Progenitor cell of endocrine pancreas (in vitro differentiated cells): ENCODE measurements at places on chromosomes 6 and 20. TPM values are rescaled to one million over a fixed set of nuclear protein-coding genes. Genes with fewer than 3 reads are reported as not detected.

The FNDC11 gene
- 1.9 and 2.6 TPM in 2 replicates for total RNA-seq

The TRERF1 gene
- 7.1 and 7.9 TPM in 2 replicates for total RNA-seq

The ELOVL2 gene
- 5.6 and 6.0 TPM in 2 replicates for total RNA-seq

- no peak overlapping the region for H3K4me3 ChIP-seq
- no peaks in the 10 kb centered on the region for H3K36me3 ChIP-seq
- no peak for DNase-seq
- peaks cover 5% of the 10 kb centered on the region for H3K27me3 ChIP-seq
- H3K27ac ChIP-seq, result no peak overlapping the region
These were observed 39.9 kb downstream of the BMP6 start for GRCh38 chr6:7765575-7766325.

- DNase-seq, result no peak
- H3K4me3 ChIP-seq, result no peak overlapping the region
- H3K27me3 ChIP-seq, result no peaks in the 10 kb centered on the region
- no peaks in the 10 kb centered on the region for H3K4me1 ChIP-seq
- no peaks in the 10 kb centered on the region for H3K36me3 ChIP-seq
These were observed 5.6 kb upstream of the VNN2 start for GRCh38 chr6:132763269-132763668.

DNA sequence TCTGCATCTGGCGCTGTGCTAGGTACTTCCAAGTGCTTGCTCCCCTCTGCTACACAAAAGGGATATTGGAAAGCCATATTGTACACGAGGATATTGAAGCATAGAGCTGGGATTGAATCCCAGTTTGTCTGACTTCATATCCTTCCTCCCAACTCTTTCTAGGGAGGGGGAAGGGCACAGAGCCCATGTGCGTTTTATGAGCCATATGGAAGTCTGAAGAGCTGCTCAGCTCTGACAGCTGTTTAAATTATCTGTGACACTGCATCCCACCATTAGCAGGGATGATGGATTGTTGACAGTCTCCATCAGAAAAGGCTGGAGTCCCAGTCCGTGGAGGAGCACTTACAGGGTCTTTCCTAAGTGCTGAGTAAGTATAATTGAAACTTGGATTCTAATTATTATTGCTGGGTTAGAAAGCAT, 18.4 kb downstream of the TIAM2 start:
- no peaks in the 10 kb centered on the region for H3K27me3 ChIP-seq
- no peaks in the 10 kb centered on the region for H3K36me3 ChIP-seq
- H3K4me3 ChIP-seq, result no peak overlapping the region
- no peak overlapping the region for H3K27ac ChIP-seq
- peaks cover 20% of the 10 kb centered on the region for H3K4me1 ChIP-seq
- no peak for DNase-seq

DNA sequence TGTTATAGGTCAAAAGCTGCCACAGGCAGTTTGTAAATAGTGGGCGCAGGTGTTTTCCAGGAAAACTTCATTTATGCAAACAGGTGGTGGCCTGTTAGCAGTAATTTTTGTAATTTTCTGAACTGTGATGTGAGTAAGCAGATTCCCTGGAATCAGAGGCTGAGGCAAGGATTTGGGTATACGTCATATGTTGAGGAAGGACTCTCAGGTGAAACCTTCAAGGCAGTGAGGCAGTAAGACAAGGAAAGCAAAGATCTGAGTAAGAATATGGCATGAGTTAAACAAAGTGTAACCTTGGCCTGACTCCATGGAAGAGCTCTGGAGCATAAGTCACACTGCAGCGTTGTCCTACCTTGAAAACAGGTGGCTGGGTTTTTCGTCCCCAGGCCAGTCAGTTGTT, 291.1 kb upstream of the BTBD3 start:
- no peaks in the 10 kb centered on the region for H3K27me3 ChIP-seq
- no peak overlapping the region for H3K27ac ChIP-seq
- no peaks in the 10 kb centered on the region for H3K36me3 ChIP-seq
- DNase-seq, result no peak
